Testis (tissue), 5 donors: ENCODE measurements at places on chromosomes 6 and 20. TPM values are rescaled to one million over a fixed set of nuclear protein-coding genes. Genes with fewer than 3 reads are reported as not detected.

DNA sequence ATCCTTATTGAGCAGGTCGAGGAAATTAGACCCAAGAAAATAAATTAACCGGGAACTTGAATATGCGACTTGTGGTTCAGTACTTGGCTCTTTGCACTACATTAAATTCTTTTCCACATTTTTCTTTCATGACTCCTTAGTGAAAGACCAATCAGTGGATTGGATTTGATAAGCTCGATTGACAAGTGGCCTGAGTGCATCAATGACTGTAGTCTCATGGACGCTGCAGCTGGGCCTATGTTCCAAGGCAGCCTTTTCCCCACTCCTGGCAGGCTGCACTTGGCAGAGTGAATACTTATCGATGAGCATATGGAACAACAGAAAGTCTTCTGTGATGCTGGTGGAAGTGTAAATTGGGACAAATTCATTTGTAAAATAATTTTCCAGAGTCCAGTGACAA lies 210.8 kb upstream of the EXOC2 start:
- H3K27ac ChIP-seq, result no peak overlapping the region
- no peak overlapping the region for H3K4me3 ChIP-seq
- H3K27me3 ChIP-seq, result no peaks in the 10 kb centered on the region
- no peaks in the 10 kb centered on the region for H3K4me1 ChIP-seq

DNA sequence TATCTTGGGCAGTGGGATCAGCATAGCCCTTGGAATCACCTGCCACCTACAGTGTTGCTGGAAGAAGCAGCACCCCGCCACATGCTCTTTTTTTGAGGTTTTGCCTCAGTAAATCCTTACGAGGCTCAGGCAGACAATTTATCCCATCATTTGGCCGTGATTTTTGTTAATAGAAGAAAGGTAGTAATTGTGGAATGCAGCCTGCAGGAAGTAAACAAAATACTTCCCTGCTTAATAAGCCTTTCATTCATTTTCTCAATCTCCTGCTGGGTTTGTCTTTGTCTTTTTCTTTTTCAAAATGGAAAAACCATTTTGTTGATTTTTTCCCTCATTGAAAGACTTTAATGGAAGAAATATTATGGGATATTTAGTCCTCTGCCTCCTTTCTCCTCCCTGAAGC lies 93.7 kb upstream of the CD83 start:
- H3K4me1 ChIP-seq, result no peaks in the 10 kb centered on the region
- H3K27ac ChIP-seq, result no peak overlapping the region
- no peak for DNase-seq
- H3K36me3 ChIP-seq, result no peaks in the 10 kb centered on the region

- H3K4me3 ChIP-seq, result no peak overlapping the region
- no peaks in the 10 kb centered on the region for H3K4me1 ChIP-seq
- DNase-seq, result no peak
- no peak overlapping the region for H3K27ac ChIP-seq
- no peaks in the 10 kb centered on the region for H3K27me3 ChIP-seq
Measured at GRCh38 chr6:40312213-40313015, 274.8 kb downstream of the LRFN2 start.

The DEFB118 gene
- not detected for total RNA-seq

The KCNB1 gene
- 2.3 TPM for total RNA-seq

DNA sequence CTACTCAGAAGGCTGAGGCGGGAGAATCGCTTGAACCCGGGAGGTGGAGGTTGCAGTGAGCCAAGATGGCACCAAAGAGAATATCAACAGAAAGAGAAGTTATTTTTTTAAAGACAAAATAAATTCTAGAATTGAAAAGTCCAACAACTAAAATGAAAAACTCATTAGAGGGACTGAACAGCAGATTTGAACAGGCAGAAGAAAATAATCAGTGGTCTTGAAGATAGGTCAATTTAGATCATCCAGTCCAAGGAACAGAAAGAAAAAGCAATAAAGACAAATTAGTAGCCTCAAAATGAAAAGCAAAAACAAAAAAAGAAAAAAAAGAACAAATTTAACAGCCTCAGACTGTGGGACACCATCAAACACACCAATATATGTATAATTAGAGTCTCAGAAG lies 6.0 kb downstream of the UQCC1 start:
- no peaks in the 10 kb centered on the region for H3K36me3 ChIP-seq
- no peaks in the 10 kb centered on the region for H3K4me1 ChIP-seq
- no peak overlapping the region for H3K27ac ChIP-seq
- H3K27me3 ChIP-seq, result no peaks in the 10 kb centered on the region
- no peak for DNase-seq
- no peak overlapping the region for H3K4me3 ChIP-seq

GRCh38 chr6:113565306-113565705 lies 291.8 kb upstream of the MARCKS start:
- no peaks in the 10 kb centered on the region for H3K27me3 ChIP-seq
- peaks cover 7% of the 10 kb centered on the region for H3K4me1 ChIP-seq
- no peak overlapping the region for H3K4me3 ChIP-seq
- H3K36me3 ChIP-seq, result no peaks in the 10 kb centered on the region

DNA sequence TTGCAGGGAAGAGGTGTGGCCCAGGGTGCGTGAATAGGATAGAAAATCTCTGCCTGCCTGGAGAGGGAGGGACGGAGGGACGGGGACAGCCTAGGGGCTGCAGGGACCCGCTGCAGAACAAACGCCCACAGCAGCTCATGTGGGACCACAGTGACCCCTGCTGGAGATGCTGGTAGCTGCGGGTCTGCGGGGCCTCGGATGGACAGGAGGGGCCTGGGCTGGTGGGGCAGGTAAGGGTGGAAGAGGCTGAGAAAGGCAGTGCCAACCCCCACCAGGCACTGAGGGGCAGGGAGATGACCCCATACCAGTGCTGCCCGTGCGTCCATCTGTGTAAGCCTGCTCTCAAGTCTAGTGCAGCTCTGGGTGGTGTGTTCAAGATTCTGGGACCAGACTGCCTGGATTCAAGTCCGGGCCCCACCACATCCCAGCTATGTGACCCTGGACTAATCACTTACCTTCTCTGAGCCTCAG lies 39.4 kb downstream of the KIAA1755 start:
- no peaks in the 10 kb centered on the region for H3K4me1 ChIP-seq
- DNase-seq, result peak; percentile 72
- H3K4me3 ChIP-seq, result no peak overlapping the region
- H3K27ac ChIP-seq, result no peak overlapping the region
- H3K27me3 ChIP-seq, result no peaks in the 10 kb centered on the region

DNA sequence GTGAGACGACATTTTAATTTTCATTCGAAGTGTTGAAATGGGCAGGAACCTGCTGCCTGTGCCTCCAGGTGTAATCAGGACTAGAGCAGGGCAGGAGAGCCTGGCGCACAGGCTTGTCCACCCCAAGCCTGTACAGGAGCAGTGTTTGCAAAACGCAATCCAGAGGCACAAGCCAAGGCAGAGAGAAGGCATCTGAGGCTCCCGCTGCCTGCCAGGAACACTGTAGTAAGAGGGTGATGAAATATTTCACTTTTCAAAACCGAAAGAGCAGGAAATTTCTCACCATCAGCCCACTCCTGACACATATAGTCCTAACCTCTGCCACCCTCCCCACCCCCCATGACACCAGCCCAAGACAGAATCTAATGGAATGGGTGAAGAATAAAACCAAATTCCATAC lies 132.5 kb downstream of the RTN4IP1 start:
- H3K36me3 ChIP-seq, result no peaks in the 10 kb centered on the region
- H3K27ac ChIP-seq, result no peak overlapping the region
- DNase-seq, result no peak
- H3K4me1 ChIP-seq, result no peaks in the 10 kb centered on the region

DNA sequence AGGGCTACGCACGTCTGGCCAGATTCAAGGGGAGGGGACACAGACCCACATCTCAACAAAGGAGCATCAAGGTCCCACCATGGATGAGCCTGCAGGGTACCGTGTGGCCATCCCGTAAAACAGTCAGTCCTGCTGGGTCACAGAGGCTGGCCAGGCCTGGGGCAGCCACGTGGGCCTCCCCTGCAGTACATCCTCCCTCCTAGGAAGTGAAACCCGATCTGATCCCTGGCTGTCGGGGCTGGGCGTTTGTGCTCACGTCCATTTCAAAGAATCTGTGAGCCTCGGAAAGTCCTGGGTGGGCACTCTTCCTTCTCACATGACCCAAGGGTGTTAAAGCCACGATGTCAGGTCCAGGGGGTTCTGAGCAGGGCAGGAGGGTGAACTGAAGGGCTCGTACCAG lies 14.3 kb downstream of the SULF2 start:
- H3K27me3 ChIP-seq, result no peaks in the 10 kb centered on the region
- peaks cover 35% of the 10 kb centered on the region for H3K4me1 ChIP-seq
- DNase-seq, result no peak
- no peaks in the 10 kb centered on the region for H3K36me3 ChIP-seq

- H3K4me3 ChIP-seq, result no peak overlapping the region
- no peaks in the 10 kb centered on the region for H3K4me1 ChIP-seq
- H3K36me3 ChIP-seq, result no peaks in the 10 kb centered on the region
Measured at GRCh38 chr6:41859356-41859755, 35.8 kb downstream of the USP49 start.

The PLA2G7 gene
- 0.31 TPM for total RNA-seq

- no peaks in the 10 kb centered on the region for H3K27me3 ChIP-seq
- no peaks in the 10 kb centered on the region for H3K36me3 ChIP-seq
- H3K4me1 ChIP-seq, result no peaks in the 10 kb centered on the region
- H3K27ac ChIP-seq, result no peak overlapping the region
Measured at GRCh38 chr20:45433316-45433715, 17.4 kb downstream of the PIGT start.
